ENCODE measurements at places on chromosomes 3 and 15. TPM values are rescaled to one million over a fixed set of nuclear protein-coding genes. Genes with fewer than 3 reads are reported as not detected.
A peak's percentile ranks its signal among the peaks of the same experiment; 100 is the strongest.

- DNase-seq: no peak
Measured at GRCh38 chr15:98674336-98674735, 26.0 kb downstream of the IGF1R start.

DNA sequence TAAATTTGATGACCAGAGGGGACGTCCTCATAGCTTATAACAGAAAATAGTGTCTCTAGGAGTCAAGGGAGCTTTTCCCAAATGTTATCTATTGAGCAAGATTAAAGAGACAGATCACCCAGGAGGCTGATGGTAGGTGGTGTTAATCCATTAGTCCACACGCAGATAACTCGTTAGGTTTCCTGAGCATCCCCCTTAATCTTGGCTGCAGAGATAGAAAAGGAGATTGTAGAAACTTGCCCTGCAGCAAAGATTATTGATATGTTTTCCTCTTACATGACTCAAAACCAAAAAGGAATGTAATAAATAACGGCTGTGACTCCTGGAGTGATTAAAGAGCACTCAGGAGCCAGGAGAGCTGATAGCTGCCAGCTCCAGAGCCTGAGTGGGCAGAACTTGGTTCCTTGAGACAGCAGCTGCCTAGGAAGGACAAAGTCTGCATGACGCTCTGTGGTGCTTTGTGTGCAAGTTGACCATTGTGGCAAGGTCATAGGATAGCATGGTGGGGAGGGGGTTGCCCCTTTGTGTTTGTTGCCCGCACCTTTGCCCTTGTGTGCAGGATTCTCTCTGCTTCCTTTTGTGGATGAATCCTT, 234.8 kb downstream of the PTPRG start:
- no peak for DNase-seq

Gene CCR2
- 53.0 TPM for total RNA-seq

DNA sequence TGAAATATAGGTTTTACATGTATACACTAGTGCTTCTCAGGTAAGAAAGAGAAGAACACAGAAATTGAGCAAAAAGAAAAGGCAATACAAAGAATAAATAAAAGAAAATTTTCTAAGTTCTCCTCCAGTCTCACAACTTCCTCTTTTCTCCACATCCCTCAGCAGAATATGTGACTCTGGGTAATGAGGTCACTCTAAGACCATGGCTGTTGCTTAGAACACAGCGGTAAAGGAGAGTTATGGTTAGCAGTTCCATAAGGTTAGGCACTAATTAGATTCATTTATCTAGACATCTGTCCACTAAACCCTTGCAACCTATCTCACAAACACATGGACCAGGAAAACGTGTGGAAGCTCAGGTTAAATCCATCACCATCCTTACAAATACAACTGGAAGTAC, 47.9 kb downstream of the IGSF11 start:
- DNase-seq: no peak

Gene FRMD4B
- 8.9 TPM for total RNA-seq

DNA sequence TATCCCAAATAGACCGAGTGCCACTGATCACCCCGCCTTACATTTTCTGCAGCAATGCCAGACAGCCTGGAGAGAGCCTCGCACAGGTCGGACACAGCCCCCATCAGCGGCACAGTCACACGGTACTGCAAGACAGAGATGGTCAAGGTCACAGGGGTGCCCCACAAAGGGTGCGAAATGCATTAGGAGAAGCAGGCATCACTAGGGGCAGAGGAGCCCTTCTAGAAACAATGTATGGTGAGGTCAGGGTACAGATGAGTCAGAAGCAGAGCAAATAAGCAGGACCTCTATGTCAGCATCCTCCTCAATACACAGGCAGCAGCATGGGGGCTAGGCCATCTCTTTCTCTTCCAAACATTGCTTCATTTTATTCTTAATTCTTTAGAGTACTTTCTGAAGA, 21.5 kb upstream of the C3orf62 start:
- DNase-seq: no peak

GRCh38 chr3:158447408-158447807, 123.6 kb upstream of the MLF1 start:
- DNase-seq: no peak

DNA sequence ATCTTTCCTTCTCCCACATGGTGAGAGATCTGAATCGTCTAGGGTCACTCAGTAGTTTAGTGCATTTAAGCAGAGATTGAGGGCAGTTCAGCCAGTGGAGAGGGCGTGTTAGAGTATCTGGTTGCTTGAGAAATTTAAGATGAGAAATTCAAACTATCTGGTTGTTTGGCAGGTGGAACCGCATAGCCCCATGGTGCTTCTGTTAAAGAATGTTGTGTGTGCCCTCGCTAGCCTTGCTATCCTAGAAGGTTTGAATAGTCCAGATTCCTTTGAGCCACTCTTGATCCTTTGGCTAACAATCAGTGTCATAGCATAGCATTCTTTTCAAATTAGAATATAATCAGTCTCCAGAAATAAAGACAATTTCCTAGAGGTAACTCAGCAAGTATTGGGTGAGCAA, 32.1 kb downstream of the ABHD17C start:
- no peak for DNase-seq

Gene TNNC1
- total RNA-seq: 3.2 TPM

DNA sequence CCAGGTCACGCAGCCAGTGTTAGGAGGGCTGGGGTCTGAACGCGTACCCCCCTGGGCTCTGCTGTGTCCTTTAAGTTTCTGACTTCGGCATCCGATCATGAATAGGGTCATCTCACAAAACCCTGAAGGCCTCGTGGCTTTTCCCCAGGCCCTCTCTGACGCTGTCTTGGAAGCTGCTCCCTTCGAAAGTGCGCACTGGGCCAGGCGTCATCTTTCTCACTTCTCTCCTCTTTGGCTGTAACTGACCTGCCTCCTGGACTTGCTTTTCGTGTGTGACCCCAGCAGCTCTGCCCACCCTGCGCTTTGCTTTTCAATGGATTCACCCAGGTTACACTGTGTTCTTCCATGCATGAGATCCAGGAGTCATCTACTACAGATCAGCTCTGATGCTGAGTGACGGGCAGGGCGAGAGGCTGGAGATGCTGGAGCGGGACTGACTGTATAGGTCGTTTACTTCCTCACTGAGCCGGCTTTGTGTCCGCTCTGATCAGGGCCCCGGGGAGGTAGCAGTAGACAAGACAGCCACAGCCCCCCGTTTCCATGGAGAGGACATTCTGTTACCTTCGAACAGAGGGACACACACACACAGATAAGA, 45.0 kb upstream of the PCSK6 start:
- DNase-seq: no peak

- DNase-seq: no peak
Measured at GRCh38 chr15:65765106-65765505, 27.0 kb downstream of the DENND4A start.

Gene GALNT15
- not detected for total RNA-seq

GRCh38 chr15:32843219-32843815, 125.5 kb downstream of the GREM1 start:
- DNase-seq: no peak

- no peak for DNase-seq
Measured at GRCh38 chr3:52226229-52226817, 878 bp upstream of the TLR9 start.

GRCh38 chr15:79932447-79932846, 35.6 kb upstream of the MTHFS start:
- DNase-seq: no peak

GRCh38 chr15:51818150-51818549, 11.3 kb upstream of the TMOD3 start:
- DNase-seq: no peak

- no peak for DNase-seq
Measured at GRCh38 chr3:193704431-193704830, 111.4 kb downstream of the OPA1 start.

- no peak for DNase-seq
Measured at GRCh38 chr3:60743631-60744164, 507.6 kb downstream of the FHIT start.

Gene PARL
- 37.4 TPM for total RNA-seq

Gene CHL1
- total RNA-seq: not detected

Gene ERICH6
- total RNA-seq: 0.23 TPM

- DNase-seq: peak; percentile 58
Measured at GRCh38 chr3:14461748-14462324, 59.4 kb downstream of the SLC6A6 start.

DNA sequence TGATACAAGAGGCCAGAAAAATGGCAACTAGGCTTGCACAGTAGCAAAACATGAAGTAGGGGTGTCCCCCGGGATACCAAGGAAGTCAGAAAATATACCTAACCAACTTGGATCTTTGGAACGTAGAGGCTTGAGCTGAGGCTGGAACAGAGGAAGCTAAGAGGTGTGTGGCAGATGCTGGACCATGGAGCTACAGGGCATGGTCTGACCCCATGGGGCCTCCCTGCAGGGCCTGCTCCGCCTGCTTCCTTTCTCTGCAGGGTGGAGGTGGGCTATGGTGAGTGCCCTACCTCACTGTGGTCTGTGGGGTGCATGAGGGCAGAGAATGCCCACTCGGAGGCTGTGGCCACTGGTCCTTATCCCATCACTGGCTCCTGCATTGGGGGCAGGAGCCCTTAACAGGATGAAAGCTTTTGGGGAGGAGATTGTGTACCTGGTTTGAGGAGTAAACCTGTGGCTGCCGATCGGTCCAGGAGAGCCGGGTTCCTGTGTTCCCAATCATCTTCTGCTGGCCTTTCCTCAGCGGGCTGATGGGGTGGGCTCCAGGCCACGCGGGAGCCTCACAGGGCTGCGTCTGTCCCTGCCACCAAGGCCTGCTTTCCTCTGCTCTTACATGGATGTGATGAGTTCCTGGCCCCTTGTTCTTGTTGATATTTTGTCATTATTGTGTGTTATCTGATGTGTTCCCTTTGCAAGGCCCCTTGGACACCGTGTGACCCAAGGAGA, 96.8 kb downstream of the OCA2 start:
- no peak for DNase-seq

Gene MINDY4B
- total RNA-seq: not detected

DNA sequence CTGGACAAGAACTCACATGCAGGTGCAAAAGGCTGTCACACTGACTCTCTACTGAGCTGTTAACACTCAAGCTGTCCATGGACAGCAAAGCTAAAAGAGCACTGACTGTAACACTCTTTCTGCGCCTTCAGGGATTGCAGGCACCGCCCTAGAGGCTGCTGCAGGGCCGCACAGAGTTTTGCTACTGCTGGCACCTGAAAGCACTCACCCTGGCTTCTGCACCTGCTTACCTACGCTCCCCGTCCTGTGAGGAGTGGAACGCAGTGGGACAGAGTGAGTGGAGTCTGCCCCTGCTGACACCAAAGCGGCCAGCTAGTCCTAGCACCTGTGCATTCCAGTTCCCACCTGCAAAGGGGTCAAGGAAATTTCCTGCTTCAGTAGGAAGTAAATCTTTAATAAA, 941.3 kb downstream of the DIPK2A start:
- no peak for DNase-seq

Gene TIGIT
- total RNA-seq: 42.4 TPM

DNA sequence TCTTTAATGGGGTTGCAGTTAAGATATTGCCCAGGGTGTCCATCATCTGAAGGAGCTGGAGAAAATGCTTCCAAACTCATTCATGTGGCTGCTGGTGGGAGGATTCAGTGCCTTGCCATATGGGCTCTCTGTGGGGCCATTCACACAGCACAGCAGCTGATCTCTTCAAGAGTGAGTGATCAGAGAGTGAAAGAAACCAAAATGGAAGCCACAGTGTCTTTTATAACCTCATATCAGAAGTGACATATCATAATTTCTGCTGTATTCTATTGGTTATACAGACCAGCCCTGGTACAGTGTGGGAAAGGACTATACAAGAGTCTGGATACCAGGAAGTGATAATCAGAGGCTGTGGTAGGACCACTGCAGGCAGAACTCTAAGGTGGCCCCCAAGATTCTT, 33.6 kb downstream of the HHLA2 start:
- no peak for DNase-seq

Gene CPLX3
- 0.17 TPM for total RNA-seq

GRCh38 chr3:184372296-184372821, 5.6 kb downstream of the THPO start:
- no peak for DNase-seq

- DNase-seq: no peak
Measured at GRCh38 chr3:21859124-21860081, 108.4 kb upstream of the ZNF385D start.

GRCh38 chr3:100578646-100579045, 30.8 kb upstream of the ADGRG7 start:
- no peak for DNase-seq

DNA sequence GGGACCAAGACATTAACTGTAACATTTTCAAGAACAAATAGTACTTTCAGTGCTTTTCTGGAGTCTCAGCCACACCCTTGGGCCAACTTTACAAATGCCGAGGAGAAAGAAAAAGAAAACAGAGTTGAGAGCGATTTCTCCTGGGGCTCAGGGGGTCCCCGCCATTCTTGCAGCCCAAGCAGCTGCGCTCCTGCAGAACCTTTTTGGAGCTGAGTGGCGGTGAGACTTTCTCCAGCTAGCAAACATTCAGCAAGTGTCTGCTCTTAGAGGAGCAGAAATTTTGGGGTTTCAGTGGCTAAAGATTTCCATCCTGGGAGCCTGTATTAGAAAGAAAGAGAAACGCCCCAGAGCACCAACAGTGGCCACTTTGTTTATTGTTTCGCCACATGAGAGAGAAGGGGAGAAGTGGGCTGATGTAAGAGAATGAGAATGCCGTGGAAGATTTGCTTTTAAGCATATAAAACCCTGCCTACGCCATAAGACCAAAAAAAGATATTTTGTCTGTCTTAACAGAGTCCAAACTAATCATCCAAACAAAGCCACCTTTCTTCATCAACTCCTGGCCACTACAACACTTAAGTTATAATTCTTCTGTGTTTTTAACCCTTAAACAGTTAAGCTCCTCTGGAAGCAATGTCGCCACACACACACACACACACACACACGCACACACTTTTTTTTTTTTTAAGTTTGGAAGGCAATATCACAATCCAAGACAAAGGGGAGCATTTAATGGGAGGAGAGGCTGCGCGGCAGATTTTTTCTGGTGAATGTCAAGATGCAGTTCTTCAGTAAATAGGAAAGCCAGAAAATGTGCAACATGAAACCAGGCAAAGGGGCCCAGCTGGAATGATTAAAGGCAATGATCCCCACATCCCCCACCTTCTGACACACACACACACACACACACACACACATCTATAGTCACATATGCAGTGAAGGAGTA, 19.2 kb downstream of the EID1 start:
- no peak for DNase-seq

GRCh38 chr15:57503911-57504598, 87.6 kb upstream of the MYZAP start:
- no peak for DNase-seq

- DNase-seq: no peak
Measured at GRCh38 chr3:49787182-49787464, 781 bp upstream of the IP6K1 start.

Gene C15orf62
- total RNA-seq: 2.4 TPM

- peak; percentile 84 for DNase-seq
Measured at GRCh38 chr15:63277038-63277892, at the start of gene APH1B. Gene APH1B (plus strand): TSS chr15:63277605. CDS start chr15:63277624, 19 bp downstream.
